SK-MEL-5 (cell line): ENCODE measurements at places on chromosomes 16 and 17. TPM values are rescaled to one million over a fixed set of nuclear protein-coding genes. Genes with fewer than 3 reads are reported as not detected.

Gene IGFBP4
- 24.5 and 25.0 TPM in 2 replicates for total RNA-seq

Gene TEKT3
- 0.56 TPM in 1 of 2 replicates, not detected in the other for total RNA-seq

Gene CLEC18B
- not detected in 2 replicates for total RNA-seq

Gene SLC6A2
- total RNA-seq: not detected in 2 replicates

Gene RRAD
- total RNA-seq: not detected in 2 replicates

Gene NT5M
- total RNA-seq: 11.0 and 15.7 TPM in 2 replicates

Gene IRX3
- total RNA-seq: 15.9 and 19.9 TPM in 2 replicates

Gene SPATA22
- total RNA-seq: not detected in 2 replicates

Gene CSH2
- total RNA-seq: not detected in 2 replicates

Gene MMP25
- 0.03 TPM in 1 of 2 replicates, not detected in the other for total RNA-seq

Gene CHST6
- 10.2 and 11.0 TPM in 2 replicates for total RNA-seq

Gene CAVIN1
- 10.0 and 11.2 TPM in 2 replicates for total RNA-seq

Gene BICDL2
- 0.24 and 0.29 TPM in 2 replicates for total RNA-seq

Gene KLHL10
- total RNA-seq: not detected in 2 replicates

Gene CDH8
- total RNA-seq: 1.6 TPM in 1 of 2 replicates, not detected in the other

Gene INTS2
- 34.9 and 35.2 TPM in 2 replicates for total RNA-seq

Gene TMEM88
- total RNA-seq: 0.18 and 0.80 TPM in 2 replicates

Gene KRT39
- not detected in 2 replicates for total RNA-seq

Gene CCL7
- not detected in 2 replicates for total RNA-seq

Gene TSPOAP1
- total RNA-seq: not detected in 2 replicates

Gene C16orf54
- not detected in 2 replicates for total RNA-seq

Gene KRTAP9-2
- not detected in 2 replicates for total RNA-seq

Gene SPNS3
- not detected in 2 replicates for total RNA-seq

Gene TBC1D3C
- not detected in 2 replicates for total RNA-seq

Gene SHBG
- 0.82 and 1.6 TPM in 2 replicates for total RNA-seq

Gene ENPP7
- total RNA-seq: not detected in 2 replicates

Gene GCGR
- total RNA-seq: not detected in 2 replicates

Gene CX3CL1
- 5.0 and 5.2 TPM in 2 replicates for total RNA-seq

Gene CTRL
- 0.67 and 2.6 TPM in 2 replicates for total RNA-seq

Gene KRTAP17-1
- total RNA-seq: not detected in 2 replicates

Gene GPATCH8
- 12.0 and 12.3 TPM in 2 replicates for total RNA-seq

Gene ITGB3
- total RNA-seq: 11.5 and 12.1 TPM in 2 replicates

Gene CACNB1
- total RNA-seq: 0.72 and 0.74 TPM in 2 replicates

Gene CNGB1
- not detected in 2 replicates for total RNA-seq

Gene LRRC75A
- total RNA-seq: 5.1 and 5.3 TPM in 2 replicates

Gene TMIGD1
- not detected in 2 replicates for total RNA-seq

Gene LITAFD
- total RNA-seq: not detected in 2 replicates

Gene MT3
- total RNA-seq: not detected in 2 replicates

Gene SCNN1B
- not detected in 2 replicates for total RNA-seq

Gene PRSS22
- total RNA-seq: not detected in 2 replicates

Gene KRT13
- not detected in 2 replicates for total RNA-seq

Gene NPB
- 0.08 and 0.34 TPM in 2 replicates for total RNA-seq

Gene TAC4
- total RNA-seq: not detected in 2 replicates

Gene MYH2
- total RNA-seq: not detected in 2 replicates

Gene SAP30BP
- 70.4 and 85.1 TPM in 2 replicates for total RNA-seq

Gene SLC5A10
- total RNA-seq: 0.11 TPM in 1 of 2 replicates, not detected in the other

Gene RNF222
- not detected in 2 replicates for total RNA-seq

Gene NME1
- 415 and 458 TPM in 2 replicates for total RNA-seq

Gene CD2BP2
- total RNA-seq: 38.8 and 43.5 TPM in 2 replicates

Gene BCO1
- 0.24 and 0.32 TPM in 2 replicates for total RNA-seq

Gene TBC1D3D
- total RNA-seq: 0.08 TPM in 1 of 2 replicates, not detected in the other

Gene PRR35
- total RNA-seq: not detected in 2 replicates
